ENCODE measurements at places on chromosomes 5 and 9.

GRCh38 chr9:38671372-38671731, 48.6 kb downstream of the FAM240B start:
- DNase-seq: no peak

GRCh38 chr5:95081982-95082381, 202.9 kb downstream of the MCTP1 start:
- no peak for DNase-seq

- DNase-seq: no peak
Observed at GRCh38 chr9:129284607-129285291, 106.7 kb upstream of the IER5L start.

GRCh38 chr5:126443374-126443851, 20.2 kb downstream of the GRAMD2B start:
- DNase-seq: no peak

- DNase-seq: no peak
Observed at GRCh38 chr5:153158608-153159007, 331.9 kb upstream of the GRIA1 start.

DNA sequence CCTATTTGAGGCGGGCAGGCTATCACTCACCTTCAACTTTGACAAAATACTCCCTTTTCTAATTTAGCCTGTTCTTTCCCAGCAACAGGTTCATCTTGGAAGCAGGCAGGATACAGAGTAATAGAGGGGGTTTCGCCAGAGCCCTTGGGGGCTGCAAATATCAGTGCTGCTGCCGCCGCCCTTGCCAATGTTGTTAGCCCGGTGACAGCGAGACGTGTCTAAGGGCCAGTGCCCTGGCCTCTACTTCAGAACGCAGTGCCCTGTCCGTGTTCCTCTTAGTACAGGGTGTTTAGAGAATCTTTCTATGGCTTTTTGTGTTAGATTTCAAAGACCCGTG, 703 bp downstream of the FAM120AOS start:
- no peak for DNase-seq

DNA sequence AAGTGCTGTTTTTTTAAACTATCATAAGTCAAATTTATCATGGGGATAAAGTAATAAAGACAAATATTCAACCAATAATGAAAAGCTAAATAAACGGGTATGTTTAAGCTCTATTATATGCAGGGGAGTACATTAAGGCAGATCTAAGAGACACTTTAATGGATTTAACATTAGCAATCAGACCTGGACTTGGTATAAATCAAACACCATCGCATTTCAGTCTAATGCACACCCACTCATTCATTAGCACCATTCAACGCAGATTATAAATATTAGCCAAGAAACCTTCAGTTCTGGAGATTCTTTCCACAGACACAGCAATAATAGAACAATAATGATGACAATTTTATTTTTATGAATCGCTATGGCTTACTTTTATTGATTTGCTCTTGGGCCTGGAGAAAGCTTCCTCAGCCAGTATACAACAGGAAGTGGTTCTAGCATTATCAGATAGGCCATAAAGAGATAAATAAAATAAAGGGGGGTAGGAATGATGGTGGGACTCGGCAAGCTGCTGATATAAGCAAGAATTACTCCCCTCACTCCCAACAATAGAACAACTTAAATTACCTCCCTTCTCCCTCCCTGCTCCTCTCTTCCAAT, 172.2 kb downstream of the PSAT1 start:
- DNase-seq: no peak

DNA sequence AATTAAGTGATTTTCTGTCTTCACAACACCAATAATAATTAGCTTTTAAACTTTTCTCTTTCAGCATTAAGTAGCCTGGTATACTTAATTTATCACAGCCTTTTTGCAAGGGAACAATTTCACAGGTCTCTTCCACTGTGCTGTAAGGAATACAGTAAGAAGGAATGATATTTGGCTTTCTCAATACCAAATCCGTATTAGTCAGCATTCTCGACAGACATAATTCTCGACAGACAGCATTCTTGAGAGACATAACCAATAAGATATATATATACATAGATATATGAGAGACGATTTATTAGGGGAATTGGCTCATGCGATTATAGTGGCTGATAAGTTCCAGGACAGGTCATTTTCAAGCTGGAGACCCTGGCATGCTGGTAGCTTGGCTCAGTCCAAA, 18.0 kb downstream of the PRKAA1 start:
- no peak for DNase-seq

DNA sequence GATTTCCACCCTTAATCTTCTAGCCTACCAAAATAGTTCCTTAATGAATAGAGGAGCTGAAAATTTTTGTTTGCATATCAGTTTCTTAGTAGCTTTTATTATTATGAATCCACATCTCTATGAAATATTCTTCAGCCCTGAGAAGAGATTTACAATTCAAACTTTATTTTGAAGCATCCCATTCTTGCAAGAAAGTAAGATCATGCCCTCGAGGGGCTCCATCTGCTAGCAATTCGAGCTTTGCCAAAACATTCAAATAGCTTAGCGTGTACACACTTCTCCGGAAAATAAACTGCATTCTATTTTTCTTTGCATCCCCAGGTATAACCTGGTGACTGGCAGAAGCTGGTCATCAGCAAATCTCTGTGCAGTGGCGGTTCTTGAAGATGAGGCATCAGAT, 370.7 kb downstream of the MTRR start:
- DNase-seq: no peak

- DNase-seq: no peak
Observed at GRCh38 chr9:130112538-130113151, 58.9 kb downstream of the GPR107 start.
